Fibroblast of skin of back (primary cell): ENCODE measurements at places on chromosomes 5 and 9.

DNA sequence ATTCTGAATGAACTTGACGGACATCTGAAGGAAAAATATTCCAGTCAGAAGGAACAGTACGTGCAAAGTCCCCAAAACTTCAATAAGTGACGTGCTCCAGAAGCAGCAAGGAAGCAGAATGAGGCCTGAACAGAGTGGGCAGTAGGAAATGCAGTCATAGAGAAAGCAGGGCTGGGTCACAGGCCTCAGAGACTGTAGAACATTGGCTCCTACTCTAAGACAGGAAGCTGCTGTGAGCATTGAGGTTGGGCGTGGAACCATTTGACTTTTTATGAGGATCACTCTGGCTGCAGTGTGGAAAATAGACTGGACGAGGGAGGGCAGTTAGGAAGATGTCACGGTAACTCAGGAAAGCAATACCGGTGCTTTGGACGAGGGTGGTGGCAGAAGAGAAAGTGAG, 64.0 kb downstream of the DOCK8 start:
- no peak for DNase-seq

DNA sequence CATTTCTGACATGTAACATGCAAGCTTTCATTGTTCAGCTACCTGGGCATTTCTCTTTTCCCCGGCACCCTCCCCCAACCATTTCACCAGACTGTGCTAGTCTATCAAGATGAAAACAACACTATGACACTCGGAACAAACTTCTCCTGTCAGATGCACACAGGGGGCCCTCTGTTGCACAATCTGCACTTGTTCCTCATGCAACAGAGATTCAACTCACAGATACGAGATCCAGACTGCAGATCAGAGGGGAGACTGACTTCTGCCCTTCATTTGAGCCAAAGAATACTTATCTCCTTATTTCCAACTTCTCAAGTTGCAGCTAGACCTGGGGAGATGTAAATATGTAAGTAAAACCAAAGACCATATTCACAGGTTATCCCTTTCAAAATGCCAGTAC, 15.7 kb upstream of the FST start:
- DNase-seq = no peak

DNA sequence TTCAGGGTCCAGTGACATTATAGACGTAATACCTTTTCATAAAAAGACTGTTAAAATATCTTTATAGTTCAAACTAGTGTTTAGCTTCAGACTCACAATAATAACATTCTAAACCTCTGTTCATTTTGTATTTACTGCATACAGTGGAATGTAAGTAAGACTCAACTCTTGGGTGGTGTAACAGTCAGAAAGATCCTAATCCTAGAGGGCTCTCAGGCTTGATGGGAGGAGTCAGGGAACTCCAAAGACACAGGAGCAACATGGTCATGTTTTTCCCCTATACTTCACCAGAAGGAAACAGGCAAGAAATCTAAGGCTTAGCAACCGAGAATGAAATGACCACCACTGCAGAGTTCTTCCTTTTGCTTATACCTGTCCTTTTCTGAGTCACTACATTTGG, 82.6 kb downstream of the MRPS27 start:
- peak; percentile 72 for DNase-seq

DNA sequence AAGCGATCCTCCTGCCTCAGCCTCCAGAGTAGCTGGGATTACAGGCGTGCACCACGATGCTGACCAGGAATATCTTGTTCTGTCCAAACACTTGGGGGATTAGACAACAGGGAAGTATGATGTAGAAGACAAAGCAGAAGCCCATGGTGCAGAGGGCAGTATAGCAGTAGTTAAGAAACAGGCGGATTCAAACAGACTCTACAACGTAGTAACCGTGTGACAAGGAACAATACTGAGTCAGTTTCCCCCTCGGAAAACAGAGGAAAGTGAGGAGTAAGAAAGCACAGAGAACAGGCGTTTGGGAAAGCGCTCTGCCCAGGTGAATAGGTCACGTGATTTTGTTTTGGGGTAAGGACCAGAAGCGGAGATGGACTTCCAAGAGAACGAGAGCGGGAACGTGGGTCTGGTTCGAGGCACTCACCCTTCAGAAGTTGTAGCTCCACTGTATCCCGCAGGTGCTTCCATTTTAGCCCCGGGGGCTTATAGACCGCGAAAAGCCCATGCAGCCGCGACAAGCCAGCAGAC, 306 bp downstream of the TRUB2 start:
- DNase-seq = no peak

- DNase-seq = no peak
Measured at GRCh38 chr9:126217250-126217653, 109.4 kb upstream of the MVB12B start.

DNA sequence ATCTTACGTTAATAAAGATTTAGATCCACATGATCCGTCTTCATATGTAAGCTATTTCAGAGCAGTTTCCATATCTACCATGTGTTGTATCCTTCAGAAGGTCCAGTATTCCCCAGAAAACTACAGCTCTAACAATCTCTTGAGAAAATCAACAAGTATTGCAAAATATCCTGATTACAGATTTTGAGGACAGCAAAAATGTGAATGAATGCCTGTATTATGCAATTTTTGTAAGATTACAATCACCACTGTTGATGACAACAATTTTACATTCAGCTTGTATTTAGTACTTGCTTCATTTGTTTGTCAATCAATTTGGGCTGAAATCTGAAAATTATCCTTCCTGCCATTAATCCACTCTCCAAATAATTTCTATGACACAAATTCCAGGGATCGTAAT, 43.0 kb upstream of the FLT4 start:
- no peak for DNase-seq
